ENCODE measurements at places on chromosomes 2 and 18. TPM values are rescaled to one million over a fixed set of nuclear protein-coding genes. Genes with fewer than 3 reads are reported as not detected.

ZAP70 gene
- 93.4 TPM for total RNA-seq

TMEM169 gene
- total RNA-seq = 3.2 TPM

AFF3 gene
- total RNA-seq = 12.2 TPM

STRN gene
- 52.0 TPM for total RNA-seq

- peaks cover 9% of the 10 kb centered on the region for H3K27me3 ChIP-seq
- DNase-seq = no peak
- peaks cover 10% of the 10 kb centered on the region for H3K36me3 ChIP-seq
- H3K4me1 ChIP-seq = peaks cover 47% of the 10 kb centered on the region
Measured at GRCh38 chr2:234987754-234988153, 35.9 kb downstream of the SH3BP4 start.

DNA sequence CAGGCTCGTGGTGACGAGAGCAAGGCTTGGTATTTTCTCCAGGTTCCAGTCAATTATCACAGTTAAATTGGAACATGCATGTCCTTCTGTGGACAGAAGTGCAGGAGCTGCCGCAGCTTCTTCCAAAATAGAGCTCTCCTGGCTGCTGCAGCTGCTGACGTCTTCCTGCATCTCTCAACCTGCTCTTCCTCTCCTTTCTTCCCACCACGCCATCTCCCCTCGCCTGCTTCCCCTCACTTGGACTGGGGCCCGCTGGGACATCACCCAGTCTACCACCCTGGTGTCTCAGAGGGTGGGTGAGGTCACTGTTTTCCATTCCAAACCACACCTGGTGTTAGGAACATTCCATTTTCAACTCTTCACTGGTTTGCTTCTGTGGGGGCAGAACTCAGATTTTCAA lies 41.4 kb downstream of the SPP2 start:
- DNase-seq = no peak
- H3K4me1 ChIP-seq = no peaks in the 10 kb centered on the region
- H3K27me3 ChIP-seq = no peaks in the 10 kb centered on the region
- H3K4me3 ChIP-seq = no peak overlapping the region

- no peak overlapping the region for H3K4me3 ChIP-seq
- H3K36me3 ChIP-seq = no peaks in the 10 kb centered on the region
- H3K27ac ChIP-seq = no peak overlapping the region
- DNase-seq = no peak
Measured at GRCh38 chr2:62461017-62461553, 44.9 kb downstream of the TMEM17 start.

DNA sequence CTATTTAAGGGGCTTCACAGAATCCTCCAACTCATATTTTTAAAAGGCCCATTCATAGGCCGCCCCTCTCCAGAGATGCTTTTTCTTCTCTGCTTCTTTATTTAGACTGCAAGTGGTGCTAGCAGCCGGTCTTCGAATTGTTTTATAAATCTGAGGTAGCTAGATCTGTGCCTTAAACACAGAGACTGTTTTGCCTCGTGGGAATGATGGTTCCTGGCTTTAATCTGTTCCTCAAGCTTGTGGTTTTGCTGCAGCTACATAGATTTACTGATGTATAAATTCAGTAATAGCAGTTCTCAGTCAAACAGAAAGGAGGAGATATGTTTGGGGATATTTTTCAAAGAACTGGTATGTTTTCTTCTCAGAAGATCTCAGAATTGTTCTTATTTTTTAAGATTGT lies 45.3 kb downstream of the TNFRSF11A start:
- H3K4me3 ChIP-seq = peak overlapping the region; percentile 39
- peaks cover 47% of the 10 kb centered on the region for H3K36me3 ChIP-seq
- peak overlapping the region; percentile 30 for H3K27ac ChIP-seq

DNA sequence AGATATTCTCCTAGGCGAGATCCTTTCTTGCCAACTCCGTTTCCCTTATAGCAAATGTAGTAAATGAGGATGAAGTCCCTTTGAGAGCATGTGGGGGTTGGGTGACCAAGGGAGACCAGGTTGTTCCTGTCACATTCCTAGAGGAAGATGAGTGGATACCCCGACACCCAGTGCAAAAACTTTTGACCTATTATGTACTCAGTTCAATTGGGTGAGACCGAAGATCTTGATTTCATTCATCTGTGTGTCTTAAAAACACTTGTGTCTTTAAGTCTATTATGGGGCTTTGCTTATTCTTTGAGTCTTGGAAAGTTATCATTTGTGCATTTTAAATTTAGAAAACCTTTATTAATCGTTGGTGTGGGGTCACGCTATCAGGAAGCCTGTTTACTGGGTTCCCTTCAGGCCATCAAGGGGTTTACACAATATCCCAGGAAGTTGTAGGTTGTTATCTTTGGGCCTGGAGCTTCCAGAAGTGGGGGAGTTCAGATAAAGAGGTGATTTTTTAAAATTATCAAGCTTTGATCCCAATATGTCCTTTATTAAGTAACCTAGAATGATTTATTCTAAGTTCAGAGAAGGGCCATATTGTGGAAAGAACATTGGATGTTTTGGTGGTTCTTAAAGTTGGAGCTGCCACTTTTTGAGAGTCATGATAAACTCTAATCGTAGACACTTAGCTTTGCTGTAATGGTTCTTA lies 2.8 kb downstream of the RHOB start:
- peak overlapping the region; percentile 95 for H3K4me3 ChIP-seq
- H3K27ac ChIP-seq = peak overlapping the region; percentile 74
- H3K27me3 ChIP-seq = peaks cover 9% of the 10 kb centered on the region
- no peak for DNase-seq
- H3K4me1 ChIP-seq = peaks cover 41% of the 10 kb centered on the region
- H3K36me3 ChIP-seq = peaks cover 17% of the 10 kb centered on the region

DNA sequence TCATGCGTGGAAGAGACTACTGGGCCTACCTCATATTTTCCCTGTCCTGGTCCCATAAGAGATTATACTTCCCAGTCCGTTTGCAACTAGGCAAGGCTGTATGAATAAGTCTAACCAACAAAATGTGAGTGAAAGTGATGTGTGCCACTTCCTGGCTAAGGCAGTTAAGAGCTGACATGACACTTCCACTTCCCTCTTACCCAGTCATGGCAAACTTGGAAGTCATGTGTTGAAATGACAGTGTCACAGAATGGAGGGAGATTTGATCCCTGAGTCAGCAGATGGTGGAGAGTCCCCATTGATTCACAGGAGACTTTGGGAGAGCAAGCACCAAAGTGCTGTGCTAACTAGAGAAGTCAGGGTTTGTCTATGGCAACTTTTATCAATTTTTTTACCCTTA lies 36.4 kb downstream of the TACR1 start:
- H3K4me3 ChIP-seq = no peak overlapping the region
- no peak overlapping the region for H3K27ac ChIP-seq
- peaks cover 3% of the 10 kb centered on the region for H3K27me3 ChIP-seq

- no peak overlapping the region for H3K27ac ChIP-seq
- no peaks in the 10 kb centered on the region for H3K4me1 ChIP-seq
- H3K4me3 ChIP-seq = no peak overlapping the region
- no peak for DNase-seq
- H3K27me3 ChIP-seq = peaks cover 2% of the 10 kb centered on the region
- no peaks in the 10 kb centered on the region for H3K36me3 ChIP-seq
Measured at GRCh38 chr2:226213717-226214116, 585.9 kb downstream of the IRS1 start.

DNA sequence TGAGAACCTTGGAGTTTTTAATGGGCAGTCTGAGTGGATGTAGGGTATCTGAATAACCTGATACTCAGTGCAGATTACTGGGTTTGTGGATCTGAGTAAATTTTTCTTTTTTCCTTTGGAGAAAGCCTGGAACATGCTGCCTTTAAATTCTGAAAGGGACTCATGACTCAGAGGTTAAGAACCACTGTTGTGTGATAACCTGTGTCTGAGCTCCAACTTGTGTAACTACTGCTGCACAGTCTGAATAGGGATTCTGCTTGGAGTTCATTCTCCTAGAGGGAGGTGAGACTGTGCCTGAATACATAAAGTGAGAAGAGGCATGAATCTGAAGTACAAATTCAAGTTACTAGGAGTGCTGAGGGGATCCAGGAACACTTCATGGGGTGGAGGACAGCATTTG lies 36.2 kb downstream of the KDM3A start:
- no peak overlapping the region for H3K27ac ChIP-seq
- H3K4me3 ChIP-seq = no peak overlapping the region
- H3K27me3 ChIP-seq = no peaks in the 10 kb centered on the region
- no peak for DNase-seq

GRCh38 chr18:63965716-63966330 lies 4.1 kb upstream of the SERPINB8 start:
- no peak overlapping the region for H3K27ac ChIP-seq
- peaks cover 10% of the 10 kb centered on the region for H3K4me1 ChIP-seq
- H3K4me3 ChIP-seq = no peak overlapping the region
- no peak for DNase-seq

All from endothelial cell (in vitro differentiated cells).